Activated CD8-positive, alpha-beta memory T cell treated with anti-CD3 and anti-CD28 coated beads for 4 hours (primary cell): ENCODE measurements at places on chromosomes 5 and 9.

DNA sequence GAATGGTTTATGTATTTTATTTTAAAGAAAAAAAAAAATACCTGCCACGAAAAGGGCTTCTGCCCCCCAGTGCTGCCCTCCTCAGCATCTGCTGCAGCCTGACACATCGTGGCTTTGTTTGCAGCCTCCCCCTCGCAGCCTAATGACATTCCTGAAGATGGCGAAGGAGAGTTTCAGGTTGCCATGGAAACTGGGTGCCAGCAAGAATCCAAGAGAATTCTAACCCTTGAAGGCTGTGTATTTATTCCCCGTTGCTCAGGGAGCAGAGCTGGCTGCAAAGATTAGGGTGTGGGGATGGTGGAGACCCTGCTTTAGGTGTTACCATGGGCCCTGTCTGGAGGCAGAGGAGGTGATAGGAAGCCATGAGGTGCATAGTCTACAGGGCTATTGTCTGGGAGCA, 126.6 kb downstream of the NSG2 start:
- no peak for DNase-seq

- DNase-seq, result no peak
These were observed 54.3 kb downstream of the ASS1 start for GRCh38 chr9:130498918-130499698.

- no peak for DNase-seq
These were observed 21.1 kb downstream of the RGMB start for GRCh38 chr5:98794414-98795080.

DNA sequence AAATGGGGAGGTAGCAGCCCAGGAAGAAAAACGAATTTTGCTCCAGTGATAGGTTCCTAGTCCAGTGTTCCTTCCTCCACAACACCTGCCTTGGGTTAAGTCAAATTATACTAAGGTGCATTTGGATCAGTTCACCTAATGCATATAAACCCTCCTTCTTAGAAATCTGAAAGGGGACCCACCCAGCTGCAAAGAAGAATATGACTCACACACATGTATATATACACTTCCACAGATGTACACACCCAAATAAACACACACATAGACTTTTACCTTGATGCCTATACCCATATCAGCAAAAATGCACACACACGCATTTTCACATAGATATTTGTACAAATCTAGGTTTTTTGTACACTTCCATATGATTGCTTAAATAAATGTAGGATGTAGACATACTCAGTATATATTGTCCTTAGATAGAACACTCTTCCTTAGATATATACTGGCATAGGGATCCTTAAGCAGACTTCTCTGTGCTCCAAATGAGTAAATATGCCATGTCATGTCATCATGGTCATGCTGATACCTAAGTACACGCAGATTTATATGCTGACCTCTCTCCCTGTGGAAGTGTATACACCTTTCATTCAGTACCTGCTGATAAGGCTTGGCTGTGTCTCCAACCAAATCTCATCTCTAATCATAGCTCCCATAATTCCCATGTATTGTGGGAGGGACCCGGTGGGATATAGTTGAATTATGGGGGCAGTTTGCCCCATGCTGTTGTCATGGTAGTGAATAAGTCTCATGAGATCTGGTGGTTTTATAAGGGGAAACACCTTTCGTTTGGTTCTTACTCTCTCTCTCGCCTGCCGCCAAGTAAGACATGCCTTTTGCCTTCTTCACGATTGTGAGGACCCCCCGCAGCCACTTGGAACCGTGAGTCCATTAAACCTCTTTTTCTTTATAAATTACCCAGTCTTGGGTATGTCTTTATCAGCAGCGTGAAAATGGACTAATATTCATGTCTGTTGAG, 10.2 kb downstream of the ADRB2 start:
- DNase-seq, result no peak

DNA sequence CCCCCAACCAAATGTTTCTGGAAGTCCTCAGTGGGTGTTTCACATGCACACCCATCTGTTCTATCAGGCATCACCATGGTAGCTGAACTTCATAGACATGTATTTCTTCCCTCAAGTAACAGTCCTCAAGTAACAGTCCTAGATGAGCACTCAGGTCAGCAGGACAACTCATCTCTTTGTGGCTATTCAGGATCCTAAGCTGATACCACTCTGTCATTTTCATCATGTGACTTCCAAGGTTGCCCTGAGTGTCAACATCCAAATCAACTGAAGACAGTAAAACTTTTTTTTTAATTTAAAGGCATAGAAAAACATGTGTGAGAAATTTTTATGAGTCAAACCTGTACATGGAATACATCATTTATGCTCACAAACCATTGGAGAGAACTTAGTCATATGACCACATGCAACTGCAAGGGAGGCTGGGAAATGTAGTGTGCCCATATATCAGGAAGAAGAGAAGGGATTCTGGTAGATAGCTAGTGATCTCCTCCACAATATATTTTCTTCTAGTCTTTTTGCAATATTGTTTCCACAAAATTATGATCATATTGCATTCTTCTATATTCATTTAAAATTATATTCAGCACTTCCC, 64.2 kb upstream of the FST start:
- no peak for DNase-seq

GRCh38 chr5:143065185-143065965, 295.2 kb downstream of the ARHGAP26 start:
- no peak for DNase-seq

GRCh38 chr9:27365707-27366376, 68.9 kb upstream of the EQTN start:
- DNase-seq, result no peak

- DNase-seq, result no peak
These were observed 51.8 kb upstream of the ZBTB43 start for GRCh38 chr9:126752881-126753670.

DNA sequence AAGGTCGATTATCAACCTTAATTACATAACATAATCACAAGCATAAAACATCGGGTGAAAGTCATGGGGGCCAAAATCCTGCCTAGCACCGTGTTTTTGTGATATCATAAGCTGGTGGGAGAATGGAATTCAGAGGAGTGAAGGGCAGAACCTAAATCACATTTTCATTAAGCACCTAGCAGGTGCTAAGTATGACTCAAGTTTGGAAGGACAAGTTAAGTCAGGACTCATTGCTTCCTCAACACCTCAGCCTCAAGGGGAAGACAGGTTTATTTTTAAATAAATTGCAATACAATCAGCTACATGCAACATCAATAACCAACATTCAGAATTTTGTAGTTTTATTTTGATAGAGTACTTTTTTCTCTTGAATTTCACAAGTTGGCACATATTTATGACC, 33.5 kb upstream of the GAS1 start:
- no peak for DNase-seq

DNA sequence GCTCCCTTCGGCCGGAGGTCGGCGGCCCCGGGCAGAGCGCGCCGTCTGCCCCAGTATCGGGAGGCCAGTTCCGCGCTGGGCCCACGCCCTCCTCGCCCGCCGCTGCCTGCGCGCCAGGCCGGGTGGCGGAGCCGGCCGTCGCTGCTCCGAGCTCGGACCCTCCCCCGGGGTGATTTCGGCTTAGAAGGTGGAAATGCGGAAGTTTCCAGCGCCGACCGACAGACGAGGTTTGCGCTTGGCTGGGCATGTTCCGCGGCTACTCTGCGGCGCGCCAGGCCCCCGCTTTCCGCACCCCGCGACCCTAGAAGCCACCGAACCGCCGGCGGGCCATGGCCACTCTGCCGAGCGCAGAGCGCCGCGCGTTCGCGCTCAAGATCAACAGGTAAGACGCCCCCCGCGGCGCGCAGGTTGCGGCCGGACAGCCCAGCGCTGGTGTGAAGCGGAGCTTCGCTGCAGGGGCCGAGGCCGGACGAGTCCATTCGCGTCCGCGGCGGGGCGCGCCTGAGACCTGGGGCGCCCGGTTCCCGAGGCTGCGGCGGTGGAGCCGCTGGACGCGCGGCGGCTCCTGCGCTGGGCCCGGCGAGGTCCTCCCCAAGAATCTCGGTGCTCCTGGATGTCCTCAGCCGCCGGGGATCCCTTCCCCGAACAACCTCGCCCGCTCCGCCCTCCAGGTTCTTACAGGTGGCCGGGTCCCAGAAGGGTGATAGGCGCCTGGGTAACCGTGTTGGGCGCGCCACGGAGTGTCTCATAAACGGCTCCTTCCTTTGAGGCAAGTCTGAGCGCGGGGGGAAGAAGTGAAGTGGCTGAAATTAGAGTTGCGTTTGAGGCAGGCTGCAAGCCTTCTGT, at the start of gene DOCK8:
DOCK8 (plus strand) TSS at position 218 of the 846 bp plus-strand sequence; CDS start at position 330, 112 bp downstream.
- no peak for DNase-seq

- DNase-seq, result no peak
These were observed 165.4 kb downstream of the COL23A1 start for GRCh38 chr5:178424810-178425177.

GRCh38 chr9:130451509-130452388, 7.0 kb downstream of the ASS1 start:
- DNase-seq, result no peak

DNA sequence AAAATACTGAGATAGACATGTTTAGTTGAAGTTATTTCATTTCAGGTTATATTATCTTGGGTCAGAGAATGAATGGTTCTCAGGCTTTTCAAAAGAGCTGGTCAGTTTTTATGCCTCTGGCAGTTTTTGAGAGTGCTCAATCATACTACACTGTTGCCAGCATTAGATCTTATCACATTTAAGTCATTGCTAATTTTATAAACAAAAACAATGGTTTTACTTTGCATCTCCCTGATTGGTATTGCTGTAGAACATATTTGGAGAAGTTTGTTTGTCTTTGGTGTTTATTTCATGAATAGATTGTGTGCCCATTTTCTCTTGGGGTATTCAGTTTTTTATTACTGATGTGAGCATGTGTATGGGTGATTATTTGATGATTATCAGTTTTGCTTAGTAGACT, 1.5 kb downstream of the CATSPER3 start:
- DNase-seq, result no peak

DNA sequence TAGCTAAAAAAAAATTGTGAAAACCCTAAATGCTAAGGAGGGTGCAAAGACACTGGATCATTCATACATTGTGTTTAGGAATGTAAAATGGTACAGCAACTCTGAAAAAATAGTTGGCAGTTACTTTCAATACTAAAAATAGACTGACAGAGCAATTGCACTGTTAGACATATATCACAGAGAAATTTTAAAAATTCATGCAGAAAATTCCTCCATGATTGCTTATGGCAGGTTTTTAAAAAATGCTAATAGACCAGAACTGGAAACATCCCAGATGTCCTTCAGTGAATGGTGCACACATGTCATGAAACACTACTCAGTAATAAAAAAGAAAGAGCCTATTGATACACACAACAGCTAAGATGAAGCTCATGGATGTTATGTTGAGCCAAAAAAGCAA, 349.8 kb upstream of the DAB2 start:
- no peak for DNase-seq

- no peak for DNase-seq
These were observed 10.5 kb downstream of the EXD3 start for GRCh38 chr9:137412431-137412830.

DNA sequence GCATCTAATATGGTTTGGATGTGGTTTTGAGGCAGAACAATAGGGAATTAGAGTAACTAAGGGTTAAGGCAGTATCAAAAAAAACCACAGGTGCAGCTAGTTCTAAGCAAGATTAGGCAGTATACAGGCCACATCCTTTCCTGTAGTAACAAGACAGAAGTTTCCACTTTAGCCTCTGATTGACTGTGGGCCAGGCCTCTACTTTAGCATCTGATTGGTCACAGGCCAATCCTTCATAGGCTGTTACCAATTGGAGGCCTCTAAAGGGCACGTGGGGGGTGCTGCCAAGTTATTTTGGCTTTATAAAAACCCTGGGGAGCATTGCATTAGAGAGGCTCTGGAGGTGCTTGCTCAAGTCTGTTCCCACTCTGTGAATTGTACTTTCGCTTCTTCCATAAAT, 144.1 kb upstream of the ST8SIA4 start:
- DNase-seq, result no peak

DNA sequence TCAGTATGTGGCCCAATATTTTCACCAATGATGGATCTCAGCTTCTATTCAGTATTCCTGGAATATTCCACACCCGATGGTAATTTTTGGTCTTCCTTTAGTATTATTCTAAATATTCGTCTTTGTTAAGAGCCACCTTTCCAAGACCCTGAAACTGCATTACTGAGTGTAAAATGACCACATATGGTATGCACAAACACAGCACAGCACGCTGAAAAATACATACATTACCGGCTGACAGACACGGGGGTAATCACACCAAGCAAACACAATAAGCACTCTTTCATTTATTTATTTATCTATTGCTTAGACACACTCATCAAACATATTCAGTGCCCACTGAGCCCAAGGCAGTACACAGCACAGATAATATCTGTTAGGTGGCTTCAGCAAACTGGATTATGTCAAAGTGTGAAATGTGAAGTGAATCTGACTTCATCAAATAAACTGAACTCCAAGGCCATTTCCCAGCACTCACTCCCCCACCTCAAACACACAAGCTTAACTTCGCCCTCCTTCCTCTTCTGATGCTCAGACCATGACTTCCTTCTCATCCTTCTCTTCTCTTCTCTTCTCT, 1637.8 kb upstream of the C9orf72 start:
- no peak for DNase-seq

DNA sequence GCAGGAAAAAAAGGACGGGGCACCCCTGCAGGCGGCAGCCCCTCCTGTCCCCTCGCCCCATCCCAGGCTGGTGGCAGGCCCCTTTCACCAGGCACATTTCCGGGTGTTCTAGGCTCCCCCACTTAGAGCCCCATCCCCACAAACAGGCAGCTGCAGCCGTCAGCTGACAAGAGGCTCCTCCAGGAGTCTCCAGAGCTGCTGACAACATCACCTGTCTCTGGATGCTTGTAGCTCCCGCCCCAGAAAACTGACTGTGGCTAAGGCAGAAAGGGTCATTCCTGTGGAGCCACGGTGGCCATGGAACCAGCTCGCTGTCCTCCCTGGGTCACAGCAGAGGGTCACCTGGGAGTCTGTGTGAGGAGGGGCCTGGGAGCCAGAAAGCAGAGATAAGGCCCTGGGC, 50.9 kb downstream of the HMCN2 start:
- DNase-seq, result no peak

- DNase-seq, result no peak
These were observed 2.6 kb downstream of the SLC31A1 start for GRCh38 chr9:113223963-113224362.

- no peak for DNase-seq
These were observed 22.1 kb upstream of the NDST1 start for GRCh38 chr5:150485693-150486401.
